ENCODE measurements at places on chromosomes 1 and 21.

DNA sequence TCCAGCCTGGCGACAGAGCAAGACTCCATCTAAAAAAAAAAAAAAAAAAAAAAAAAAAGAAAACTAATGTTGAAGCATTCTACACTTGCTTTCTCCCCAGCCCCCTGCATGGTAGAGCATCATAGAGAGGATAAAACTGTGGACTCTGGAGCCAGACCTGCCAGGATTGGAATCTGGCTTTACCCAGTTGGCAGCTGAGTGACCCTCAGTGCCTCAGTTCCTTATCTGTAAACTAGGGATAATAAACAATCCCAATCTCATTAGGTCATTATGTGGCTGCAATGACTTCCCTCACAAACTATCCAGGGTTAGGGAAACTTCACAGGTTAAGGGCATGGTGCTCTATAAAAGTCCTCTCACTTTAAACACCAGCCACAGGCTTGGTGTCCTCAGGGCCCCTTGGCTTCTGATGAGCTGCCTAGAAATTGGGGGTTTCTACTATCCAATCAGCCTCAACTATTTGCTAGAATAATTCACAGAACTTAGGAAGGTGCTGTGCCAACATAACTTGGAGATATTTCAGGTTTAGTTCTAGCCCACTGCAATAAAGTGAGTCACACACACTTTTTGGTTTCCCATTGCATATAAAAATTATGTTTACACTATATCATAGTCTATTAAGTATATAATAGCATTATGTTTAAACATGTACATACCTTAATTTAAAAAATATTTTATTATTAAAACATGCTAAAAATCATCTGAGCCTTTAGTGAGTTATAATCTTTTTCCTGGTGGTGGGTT lies 180.5 kb upstream of the B3GALT2 start:
- DNase-seq: no peak

DNA sequence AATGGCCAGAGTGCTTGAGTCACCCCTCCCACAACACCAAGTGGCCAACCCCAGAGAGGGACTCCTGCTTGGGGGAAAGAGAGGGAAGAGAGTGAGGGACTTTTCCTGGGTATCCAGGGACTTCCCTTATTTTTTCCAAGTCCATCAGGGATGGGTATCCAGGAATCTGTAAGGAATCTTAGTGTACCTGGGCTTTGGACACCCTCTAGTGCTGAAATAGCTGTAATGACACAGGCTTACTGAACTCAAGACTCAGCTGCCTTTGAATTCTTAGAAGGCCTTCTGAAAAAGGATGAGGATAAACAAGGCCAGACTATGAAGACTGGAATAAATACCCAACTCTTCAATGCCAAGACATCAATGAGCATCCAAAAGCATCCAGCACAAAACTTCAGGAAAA lies 12.0 kb downstream of the TSHB start:
- no peak for DNase-seq

DNA sequence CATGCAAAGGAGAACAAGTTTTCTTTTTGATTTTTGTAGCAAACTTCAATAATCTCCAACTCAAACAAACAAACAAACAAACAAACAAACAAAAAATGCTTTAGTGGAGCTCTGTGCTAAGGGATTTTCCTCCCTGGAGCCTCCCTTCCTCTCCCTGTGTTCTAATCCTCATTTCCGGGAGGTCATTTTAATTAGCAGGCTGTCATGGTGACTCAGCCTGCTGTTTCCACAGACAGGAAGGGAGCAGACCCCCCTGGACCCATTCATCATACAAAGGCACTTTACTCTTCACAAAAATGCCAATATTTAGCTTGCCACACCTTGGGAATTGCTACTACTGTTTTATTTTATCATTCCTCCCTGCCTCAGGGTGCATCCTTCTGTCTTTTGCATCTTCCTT lies 61.0 kb upstream of the SPATA6 start:
- no peak for DNase-seq

- no peak for DNase-seq
These were observed 45.6 kb downstream of the FLVCR1 start for GRCh38 chr1:212903664-212904063.

DNA sequence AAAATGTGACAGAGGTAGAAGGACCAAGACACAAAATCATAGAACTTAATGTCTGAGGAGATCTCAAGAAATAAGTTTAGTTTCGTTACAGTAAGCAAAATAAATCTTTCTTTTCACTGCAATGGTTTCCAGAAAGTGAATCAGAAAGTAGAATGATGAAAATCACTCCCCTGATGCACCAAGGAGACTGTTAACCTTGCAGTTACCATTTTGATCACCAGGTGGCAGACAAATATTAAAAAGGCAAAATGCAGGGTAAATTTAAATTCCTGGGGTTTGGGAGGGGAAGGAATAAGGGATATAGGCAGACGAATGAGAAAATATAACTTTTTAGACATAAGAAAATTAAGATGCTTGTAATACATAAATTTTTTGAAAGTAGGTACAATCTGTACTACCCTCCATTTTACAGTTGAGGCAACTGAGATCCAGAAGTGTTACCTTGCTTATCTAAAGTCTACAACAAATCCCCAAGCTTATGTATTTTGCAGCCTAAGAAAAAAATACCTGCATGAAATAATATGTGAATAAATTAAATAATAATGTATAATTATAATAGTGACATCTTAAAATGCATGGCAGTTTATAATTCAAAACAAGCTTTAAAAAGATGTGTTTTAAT lies 253.2 kb downstream of the CRB1 start:
- peak; percentile 40 for DNase-seq

DNA sequence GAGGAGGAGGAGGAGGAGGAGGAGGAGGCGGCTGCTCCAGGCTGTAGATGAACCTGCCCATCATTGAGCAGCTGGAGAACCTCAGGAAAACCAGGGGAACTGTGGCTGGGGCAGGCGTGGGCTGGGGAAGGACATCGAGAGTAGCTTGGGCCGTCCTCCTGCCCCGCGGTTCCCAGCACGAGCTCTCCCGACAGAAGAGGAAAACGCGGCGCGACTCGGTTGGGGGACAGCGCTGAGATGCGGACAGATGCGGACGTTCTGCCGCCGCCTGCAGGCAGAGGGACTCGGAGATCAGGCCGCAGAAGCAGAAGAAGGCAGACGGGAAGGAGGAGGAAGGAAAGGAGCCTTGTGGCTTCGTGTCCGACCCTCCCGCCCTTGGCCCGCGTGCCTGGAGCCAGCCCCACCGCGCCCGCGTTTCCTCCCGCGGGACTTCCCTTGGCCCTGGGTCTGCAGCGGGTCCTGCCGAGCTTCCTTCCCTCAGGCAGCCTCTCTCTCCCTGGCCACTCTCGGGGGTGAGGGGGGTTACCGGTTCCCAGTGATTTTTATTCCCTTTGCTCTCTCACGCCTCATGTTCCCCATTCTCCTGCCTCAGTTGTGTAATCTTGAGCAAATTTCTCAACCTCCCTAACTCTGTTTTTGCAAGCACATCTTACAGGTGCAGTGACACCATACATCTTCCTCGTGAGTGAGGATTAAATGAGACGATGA lies 1.7 kb upstream of the TNFRSF9 start:
- peak; percentile 69 for DNase-seq

DNA sequence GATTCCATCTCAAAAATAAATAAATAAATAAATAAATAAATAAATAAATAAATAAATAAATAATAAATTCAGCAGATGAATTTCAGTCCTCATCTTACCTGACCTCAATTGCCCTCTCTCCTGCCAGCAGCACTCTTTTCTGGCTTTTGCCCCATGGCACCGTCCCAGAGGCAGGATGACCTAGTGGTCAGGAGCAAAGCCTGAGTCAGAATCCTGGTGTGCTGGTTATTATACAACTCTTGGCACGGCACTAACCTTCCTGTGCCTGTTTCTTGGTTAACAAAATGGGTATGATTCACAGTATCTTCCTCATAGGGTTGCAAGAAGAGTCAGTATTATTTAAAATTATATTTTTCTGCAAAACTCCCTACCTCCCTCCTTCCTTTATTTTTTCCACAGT lies 43.0 kb downstream of the NKAIN1 start:
- no peak for DNase-seq

GRCh38 chr1:209769971-209770370 lies 14.1 kb downstream of the TRAF3IP3 start:
- no peak for DNase-seq

DNA sequence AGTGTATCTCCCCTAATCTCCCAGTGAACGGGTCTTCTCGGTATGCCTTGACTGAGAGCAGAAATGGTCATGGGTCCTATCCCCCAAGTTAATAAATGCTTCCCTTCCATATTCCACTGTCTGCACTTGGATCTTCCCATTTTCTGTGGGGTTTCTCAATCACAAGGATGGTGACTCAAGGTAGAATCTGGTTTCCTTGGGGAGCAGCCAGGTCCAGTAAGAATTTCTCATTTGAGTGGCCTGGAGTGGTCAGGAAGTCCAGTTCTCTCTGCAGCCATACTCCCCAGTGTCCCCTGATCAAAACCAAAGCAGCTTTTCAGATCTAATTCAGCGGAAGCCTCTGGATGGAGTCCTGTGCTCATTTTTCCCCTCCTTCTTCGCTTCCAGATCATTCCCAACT lies 14.8 kb upstream of the SLC27A3 start:
- no peak for DNase-seq

GRCh38 chr1:162367073-162367472 lies 9.6 kb downstream of the SPATA46 start:
- no peak for DNase-seq

GRCh38 chr1:220824031-220824989 lies 37.6 kb downstream of the MTARC1 start:
- no peak for DNase-seq

- no peak for DNase-seq
These were observed 6.3 kb upstream of the CD247 start for GRCh38 chr1:167524651-167525050.

GRCh38 chr1:45542591-45542990 lies 8.0 kb upstream of the AKR1A1 start:
- DNase-seq: no peak

- DNase-seq: no peak
These were observed at the start of gene FNDC10 for GRCh38 chr1:1599935-1600860. Gene FNDC10 (minus strand): TSS chr1:1600135. CDS start chr1:1600015, 120 bp downstream.

DNA sequence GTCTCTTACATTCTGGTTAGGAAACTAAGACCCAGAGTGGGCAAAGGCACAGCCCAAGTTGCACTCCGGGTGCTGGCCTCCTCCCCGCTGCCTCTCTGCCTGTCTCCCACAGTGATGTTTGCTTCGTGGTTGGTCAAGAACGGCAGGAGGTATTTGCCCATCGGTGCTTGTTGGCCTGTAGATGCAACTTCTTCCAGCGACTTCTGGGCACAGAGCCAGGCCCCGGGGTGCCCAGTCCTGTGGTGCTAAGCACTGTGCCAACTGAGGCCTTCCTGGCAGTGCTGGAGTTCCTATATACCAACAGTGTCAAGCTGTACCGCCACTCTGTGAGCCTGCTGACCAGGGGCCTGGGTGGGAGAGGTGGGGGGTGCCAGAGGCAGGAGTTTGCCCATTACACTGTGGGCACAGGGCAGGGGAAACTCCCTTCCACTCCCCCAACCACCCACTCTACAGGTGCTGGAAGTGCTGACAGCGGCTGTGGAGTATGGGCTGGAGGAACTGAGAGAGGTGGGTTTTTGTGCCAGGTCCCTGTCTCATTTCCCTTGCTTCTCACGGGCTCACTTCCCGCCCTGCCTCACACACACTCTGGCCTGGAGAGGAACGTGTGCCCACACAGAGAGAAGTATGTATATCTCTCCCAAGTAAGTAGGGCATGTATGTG lies 1.9 kb downstream of the BTBD19 start:
- DNase-seq: no peak

DNA sequence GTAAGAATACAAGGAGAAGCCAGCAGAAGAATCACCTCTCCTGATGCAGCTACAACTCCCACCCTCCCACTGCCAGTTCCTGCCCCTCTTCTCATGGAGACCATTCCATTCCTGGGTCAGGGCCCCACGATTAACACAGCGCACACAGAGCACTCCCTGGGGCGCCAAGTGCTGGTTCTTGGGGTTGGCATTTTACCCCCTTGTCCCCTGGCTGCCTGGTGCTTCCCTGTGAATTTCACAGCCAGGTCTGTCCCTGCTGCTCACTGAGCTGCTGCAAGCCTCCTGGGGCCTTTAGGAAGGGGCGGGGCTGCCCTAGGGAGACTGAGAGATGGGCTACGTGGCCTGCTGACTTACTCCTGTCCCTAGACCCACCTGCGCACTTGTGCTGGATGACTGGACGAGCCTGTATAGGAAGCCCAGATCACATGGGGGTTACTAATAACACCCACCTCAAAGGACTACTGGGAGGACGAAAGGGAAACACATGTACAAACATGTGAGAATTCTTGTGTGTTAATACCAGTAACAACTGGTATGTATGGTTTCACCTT lies 4.8 kb downstream of the ZNF672 start:
- no peak for DNase-seq

DNA sequence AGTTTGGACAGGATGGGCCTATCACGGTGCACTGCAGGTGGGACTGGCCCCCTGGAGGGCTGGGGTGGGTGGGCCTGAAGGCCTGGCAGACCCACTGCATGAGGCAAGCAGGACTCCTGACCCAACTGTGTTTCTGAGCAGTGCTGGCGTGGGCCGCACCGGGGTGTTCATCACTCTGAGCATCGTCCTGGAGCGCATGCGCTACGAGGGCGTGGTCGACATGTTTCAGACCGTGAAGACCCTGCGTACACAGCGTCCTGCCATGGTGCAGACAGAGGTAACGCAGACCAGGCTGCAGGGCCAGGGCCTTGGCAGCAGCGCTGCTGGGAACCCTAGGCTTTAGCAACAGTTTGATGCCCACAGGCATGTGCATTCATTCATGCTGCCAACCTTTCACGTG lies 29.0 kb upstream of the KDM4A start:
- DNase-seq: no peak

DNA sequence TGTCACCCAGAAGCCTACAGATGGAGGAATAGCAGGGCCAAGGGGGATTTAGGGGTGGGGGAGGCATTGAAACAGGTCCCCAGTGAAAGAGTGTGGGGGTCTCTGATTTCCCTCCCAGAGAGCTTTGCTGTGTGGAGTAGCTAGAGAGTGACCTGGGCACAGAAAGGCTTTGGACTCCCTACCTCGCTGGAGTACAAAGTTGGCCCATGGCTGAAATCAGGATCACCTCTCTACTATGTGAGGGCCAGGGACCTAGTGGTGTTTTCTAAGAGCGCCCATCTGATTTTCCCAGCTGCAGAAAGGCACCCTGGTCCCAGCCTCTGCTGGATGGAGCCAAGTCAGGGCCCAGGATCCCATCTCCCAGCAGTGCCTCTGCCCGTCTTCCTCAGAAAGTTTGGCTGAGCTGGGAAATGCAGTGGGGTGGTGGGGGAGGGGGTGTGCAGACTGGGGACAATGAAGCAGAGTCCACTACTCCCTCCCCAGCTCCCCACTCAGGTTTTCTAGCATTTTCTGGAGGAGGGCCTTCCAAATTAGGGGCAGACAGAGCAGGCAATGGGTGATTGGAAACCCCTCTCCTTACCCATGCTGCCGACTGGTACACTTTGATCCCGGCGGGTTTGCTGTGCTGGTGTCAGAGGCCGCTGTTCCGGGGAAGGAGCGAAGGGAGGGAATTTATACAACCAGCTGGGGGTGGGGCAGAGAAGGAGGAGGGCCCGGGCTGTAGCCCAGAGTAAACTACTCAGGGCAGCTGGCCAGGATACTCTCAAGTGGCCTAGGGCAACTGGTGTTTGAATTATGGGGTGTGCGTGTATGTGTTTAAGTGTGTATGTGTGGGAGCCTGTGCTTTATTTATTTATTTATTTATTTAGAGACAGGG lies at the start of gene SELENBP1:
Gene SELENBP1 (minus strand): TSS at position 648 of the 877 bp plus-strand sequence. CDS start 64 bp downstream, at position 584.
- peak; percentile 87 for DNase-seq
